Right lung (tissue), 10 donors: ENCODE measurements at places on chromosomes 6 and 20. TPM values are rescaled to one million over a fixed set of nuclear protein-coding genes. Genes with fewer than 3 reads are reported as not detected.

MDFI gene
- 185 TPM for polyA plus RNA-seq

TREML2 gene
- 0.21 TPM for polyA plus RNA-seq

PROKR2 gene
- not detected for polyA plus RNA-seq

PRR18 gene
- polyA plus RNA-seq, result 0.21 TPM

DCDC2 gene
- polyA plus RNA-seq, result 16.6 TPM

PLA2G7 gene
- 1.6 TPM for polyA plus RNA-seq

RFX6 gene
- polyA plus RNA-seq, result 2.1 TPM

TRIM40 gene
- not detected for polyA plus RNA-seq

FAM83D gene
- 14.1 TPM for polyA plus RNA-seq

THEMIS gene
- 0.18 TPM for polyA plus RNA-seq

MYMX gene
- polyA plus RNA-seq, result 0.38 TPM

OSTM1 gene
- polyA plus RNA-seq, result 21.5 TPM

PBX2 gene
- polyA plus RNA-seq, result 182 TPM
